ENCODE measurements at places on chromosomes 5 and 9. TPM values are rescaled to one million over a fixed set of nuclear protein-coding genes. Genes with fewer than 3 reads are reported as not detected.

- DNase-seq: no peak
- H3K4me3 ChIP-seq: no peak overlapping the region
Observed at GRCh38 chr9:7640231-7640630, 159.3 kb downstream of the DMAC1 start.

- no peak overlapping the region for H3K4me3 ChIP-seq
- no peak overlapping the region for H3K27ac ChIP-seq
- no peaks in the 10 kb centered on the region for H3K27me3 ChIP-seq
- H3K4me1 ChIP-seq: no peaks in the 10 kb centered on the region
Observed at GRCh38 chr5:25286319-25286718, 641.5 kb upstream of the CDH10 start.

- no peaks in the 10 kb centered on the region for H3K4me1 ChIP-seq
- H3K4me3 ChIP-seq: no peak overlapping the region
- H3K36me3 ChIP-seq: no peaks in the 10 kb centered on the region
Observed at GRCh38 chr5:3376611-3377010, 219.0 kb upstream of the IRX1 start.

DNA sequence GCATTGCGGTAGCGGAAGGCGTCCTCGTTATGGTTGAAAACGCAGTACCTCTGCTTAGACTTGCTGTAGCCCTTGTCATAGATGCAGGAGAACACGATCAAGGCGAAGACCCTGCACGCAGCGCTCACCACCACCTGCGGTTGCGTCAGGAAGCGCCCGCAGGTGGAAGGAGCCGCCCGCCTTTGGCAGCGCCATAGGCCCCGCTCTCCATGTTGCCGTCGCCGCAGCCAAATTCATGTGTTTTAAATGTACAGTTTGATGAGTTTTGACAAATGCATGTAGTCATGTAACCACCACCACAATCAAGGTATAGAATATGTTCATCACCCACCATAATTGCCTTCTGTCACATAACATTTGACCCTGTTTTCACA lies 84.9 kb upstream of the CEP78 start:
- no peaks in the 10 kb centered on the region for H3K4me1 ChIP-seq
- no peaks in the 10 kb centered on the region for H3K36me3 ChIP-seq
- no peak overlapping the region for H3K4me3 ChIP-seq

DNA sequence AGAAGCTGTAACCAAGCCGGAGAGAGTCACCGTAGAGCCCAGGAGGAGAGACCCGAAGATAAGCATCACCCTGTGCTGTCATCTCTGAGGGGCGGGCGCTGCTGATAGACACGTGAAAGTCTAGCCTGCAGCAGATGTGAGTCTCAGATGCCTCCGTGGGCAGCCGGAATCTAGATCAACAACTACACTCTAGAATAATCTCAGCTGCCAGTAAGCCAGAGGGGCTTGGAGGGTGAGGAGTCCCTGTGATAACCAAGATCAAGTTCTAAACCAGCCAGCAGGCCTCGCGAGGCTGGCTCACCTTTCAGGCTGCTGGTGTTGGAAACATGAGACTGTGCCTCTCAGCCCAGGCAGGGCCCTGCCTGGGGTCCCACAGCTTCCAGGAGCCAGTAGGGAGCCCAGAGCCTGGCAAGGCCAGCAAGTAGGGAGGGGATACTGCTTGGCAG lies 54.1 kb downstream of the DAPK1 start:
- no peak overlapping the region for H3K4me3 ChIP-seq
- H3K27ac ChIP-seq: no peak overlapping the region
- H3K4me1 ChIP-seq: peaks cover 15% of the 10 kb centered on the region
- peaks cover 6% of the 10 kb centered on the region for H3K36me3 ChIP-seq

- H3K4me1 ChIP-seq: peaks cover 10% of the 10 kb centered on the region
- H3K27ac ChIP-seq: no peak overlapping the region
- H3K27me3 ChIP-seq: peaks cover 12% of the 10 kb centered on the region
- no peak overlapping the region for H3K4me3 ChIP-seq
- DNase-seq: no peak
Observed at GRCh38 chr5:124736082-124736804, 10.2 kb downstream of the ZNF608 start.

- peaks cover 26% of the 10 kb centered on the region for H3K4me1 ChIP-seq
- no peaks in the 10 kb centered on the region for H3K36me3 ChIP-seq
- H3K4me3 ChIP-seq: peak overlapping the region; percentile 92
- no peak for DNase-seq
Observed at GRCh38 chr5:80254767-80255430, 949 bp downstream of the SERINC5 start.

GRCh38 chr9:129702589-129703520 lies 37.4 kb downstream of the PRRX2 start:
- H3K27ac ChIP-seq: no peak overlapping the region
- H3K36me3 ChIP-seq: peaks cover 4% of the 10 kb centered on the region
- no peak overlapping the region for H3K4me3 ChIP-seq
- H3K27me3 ChIP-seq: no peaks in the 10 kb centered on the region

- H3K27me3 ChIP-seq: no peaks in the 10 kb centered on the region
- H3K4me1 ChIP-seq: peaks cover 31% of the 10 kb centered on the region
- H3K36me3 ChIP-seq: no peaks in the 10 kb centered on the region
- DNase-seq: no peak
Observed at GRCh38 chr5:34597034-34598027, 58.8 kb upstream of the RAI14 start.

DNA sequence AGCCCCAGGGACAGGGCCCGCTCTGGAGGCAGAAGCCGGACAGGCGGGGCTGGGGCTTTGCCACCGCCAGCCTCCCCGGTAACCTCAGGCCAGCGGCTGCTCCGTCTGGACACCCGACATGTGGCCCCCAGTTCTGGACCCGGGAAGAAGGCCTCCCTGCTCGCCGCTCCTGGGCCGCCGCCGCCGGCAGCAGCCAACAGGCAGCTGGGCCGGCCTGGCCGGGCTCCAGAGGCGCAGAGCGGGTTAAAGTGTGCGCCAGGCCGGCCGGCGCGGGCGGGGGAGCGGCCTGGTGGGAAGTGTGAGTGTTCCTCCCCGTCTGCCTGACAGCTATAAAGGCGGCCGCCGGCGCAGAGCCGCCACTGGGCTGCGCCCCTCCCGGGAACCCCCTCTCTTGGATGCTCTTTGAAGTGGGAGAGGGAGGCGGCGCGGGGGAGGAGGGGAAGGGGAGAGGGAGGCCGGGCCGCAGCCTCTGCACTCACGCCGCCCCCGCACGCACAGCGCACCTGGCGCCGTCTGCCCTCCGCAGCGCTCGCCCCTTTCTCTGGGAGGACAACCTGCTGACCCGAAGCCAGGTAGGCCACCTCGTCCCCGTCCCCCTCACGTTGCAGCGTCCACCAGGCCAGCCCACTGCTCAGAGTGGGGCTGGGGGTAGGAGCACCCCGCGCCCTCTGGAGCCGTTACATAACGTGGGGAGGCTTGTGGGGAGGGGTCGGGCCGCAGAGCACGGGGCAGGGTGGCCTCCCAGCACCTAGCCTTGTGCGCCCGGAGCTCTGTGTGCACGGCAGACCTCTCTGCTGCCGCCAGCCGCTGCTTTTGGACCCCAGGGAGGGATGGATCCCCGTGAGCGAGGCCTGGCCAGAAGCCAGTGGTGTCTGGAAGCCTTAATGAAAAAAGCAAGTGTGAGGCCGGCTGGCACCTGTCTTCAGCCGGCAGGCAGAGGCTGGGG lies at the start of gene ADAMTSL2:
TSS of gene ADAMTSL2 (plus strand) at position 359 of the 946 bp plus-strand sequence. CDS start 2,009 bp downstream, outside the sequence.
- H3K4me3 ChIP-seq: no peak within 1 kb of the TSS
- no peaks in the 10 kb centered on the region for H3K4me1 ChIP-seq
- no peaks in the 10 kb centered on the region for H3K36me3 ChIP-seq
- no peak for DNase-seq
- H3K27me3 ChIP-seq: peaks cover 57% of the 10 kb centered on the region

DNA sequence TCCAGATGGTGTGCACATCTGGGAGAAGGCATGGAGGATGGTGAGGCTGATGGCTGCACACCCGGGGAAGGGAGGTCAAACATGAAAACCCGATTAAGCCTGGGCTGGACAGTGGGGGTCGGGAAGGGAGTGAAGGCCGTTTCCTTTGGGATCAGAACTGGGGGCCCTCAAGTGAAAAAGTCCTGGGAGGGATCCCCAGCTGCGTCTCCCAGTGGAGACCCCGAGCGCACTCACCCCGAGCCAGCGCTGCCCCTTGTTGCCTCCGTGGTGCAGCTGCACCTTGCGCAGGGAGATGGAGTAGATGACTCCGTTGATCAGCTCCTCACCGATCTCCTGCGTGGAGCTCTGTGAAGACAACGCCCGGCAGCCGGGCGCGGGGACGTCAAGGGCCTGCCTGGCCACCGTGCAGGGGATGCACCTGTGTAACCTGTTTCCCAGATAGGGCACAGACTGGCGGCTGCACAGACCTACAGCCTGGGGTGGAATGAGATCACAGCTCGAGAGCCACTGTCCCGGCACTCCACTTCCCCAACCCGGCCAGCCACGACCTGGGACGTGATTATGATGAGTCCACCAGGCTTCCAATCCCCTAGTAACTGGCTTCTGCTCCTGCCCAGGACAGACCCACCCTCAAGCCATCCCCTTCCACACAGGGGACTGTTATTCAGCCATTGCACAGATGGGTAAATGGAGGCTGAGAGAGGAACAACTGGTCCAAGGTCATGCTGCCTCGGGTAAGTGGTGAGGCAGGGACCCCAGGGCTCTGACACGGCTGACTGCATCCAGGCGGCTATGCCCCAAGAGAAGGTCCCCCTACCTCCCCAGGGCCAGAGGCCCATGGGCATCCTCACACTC lies 9.0 kb downstream of the RALGDS start:
- no peak for DNase-seq
- H3K36me3 ChIP-seq: peaks cover 17% of the 10 kb centered on the region
- peaks cover 6% of the 10 kb centered on the region for H3K4me1 ChIP-seq
- H3K4me3 ChIP-seq: no peak overlapping the region

DNA sequence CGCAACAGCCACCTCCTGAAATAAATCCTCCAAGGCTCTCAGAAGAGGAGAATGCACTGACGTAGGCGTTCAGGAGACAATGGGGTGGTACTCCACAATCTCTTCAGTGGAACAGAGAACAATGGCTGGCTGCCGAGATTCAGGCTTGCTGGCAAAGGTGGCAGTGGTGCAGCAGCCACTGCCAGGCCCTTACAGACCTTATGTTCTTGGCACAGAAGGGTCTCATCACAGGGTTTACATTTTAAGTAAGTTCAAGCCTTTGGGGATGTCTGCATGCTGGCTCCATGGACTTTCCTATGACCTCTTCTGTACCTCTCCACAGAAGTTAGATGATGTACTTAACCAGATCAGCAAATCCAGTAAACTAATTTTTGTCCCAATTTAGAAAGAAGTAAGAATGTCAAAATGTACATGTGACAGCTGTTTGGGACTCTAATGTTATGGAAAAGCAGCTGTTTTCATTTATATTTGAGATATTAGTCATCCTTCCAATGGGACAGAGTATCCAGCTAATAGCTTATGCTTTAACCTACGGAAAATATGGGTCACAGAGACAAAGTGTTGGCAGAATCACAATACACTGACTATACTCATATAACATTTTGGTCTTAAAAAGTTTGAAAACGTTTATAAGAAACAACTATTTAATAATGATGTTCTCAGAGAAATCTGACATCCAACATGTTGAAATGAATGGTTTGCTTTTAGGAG lies 180.9 kb downstream of the MAPKAP1 start:
- no peak for DNase-seq
- peaks cover 21% of the 10 kb centered on the region for H3K4me1 ChIP-seq
- H3K36me3 ChIP-seq: peaks cover 17% of the 10 kb centered on the region
- no peak overlapping the region for H3K4me3 ChIP-seq

DNA sequence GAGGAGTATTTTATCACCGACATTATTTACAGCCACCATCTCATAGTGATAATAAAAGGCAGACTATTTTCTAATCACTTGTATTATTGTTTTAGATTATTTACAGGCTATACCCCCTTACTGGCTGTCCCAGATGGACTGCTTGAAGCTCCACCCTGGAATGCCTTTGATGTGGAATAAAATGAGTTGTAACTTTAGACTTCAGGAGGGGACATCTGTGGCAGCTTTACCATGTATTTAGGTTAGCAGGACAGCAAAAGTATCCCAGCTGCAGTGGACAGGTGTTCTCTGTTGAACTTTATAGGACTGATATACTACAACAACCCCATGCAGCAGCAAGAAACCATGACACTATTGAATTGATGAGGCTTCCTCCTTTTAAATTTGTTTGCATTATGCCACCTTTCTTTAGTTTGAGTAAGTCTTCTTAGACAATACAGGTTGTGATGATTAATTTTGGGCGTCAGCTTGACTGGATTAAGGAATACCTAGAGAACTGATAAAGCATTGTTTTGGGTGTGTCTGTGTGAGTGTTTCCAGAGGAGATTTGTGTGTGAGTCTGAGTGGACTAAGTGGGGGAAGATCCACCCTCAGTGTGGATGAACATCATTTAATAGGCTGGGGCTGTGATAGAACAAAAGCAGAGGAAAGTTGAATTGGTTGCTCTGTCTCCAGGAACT lies 29.2 kb upstream of the C9orf57 start:
- no peaks in the 10 kb centered on the region for H3K27me3 ChIP-seq
- H3K4me1 ChIP-seq: peaks cover 6% of the 10 kb centered on the region
- no peak overlapping the region for H3K4me3 ChIP-seq
- no peak overlapping the region for H3K27ac ChIP-seq
- no peaks in the 10 kb centered on the region for H3K36me3 ChIP-seq

The OR1Q1 gene
- total RNA-seq: not detected

The SPATA31D4 gene
- not detected for total RNA-seq

The SLC6A3 gene
- not detected for total RNA-seq

The FGF18 gene
- not detected for total RNA-seq

The LRRC19 gene
- total RNA-seq: not detected

The ENG gene
- total RNA-seq: 22.1 TPM

The AQP7 gene
- not detected for total RNA-seq

The CYLC2 gene
- total RNA-seq: not detected

Measured in MCF 10A (cell line).